Activated naive CD4-positive, alpha-beta T cell treated with anti-CD3 and anti-CD28 coated beads for 36 hours (primary cell): ENCODE measurements at places on chromosomes 5 and 9.

DNA sequence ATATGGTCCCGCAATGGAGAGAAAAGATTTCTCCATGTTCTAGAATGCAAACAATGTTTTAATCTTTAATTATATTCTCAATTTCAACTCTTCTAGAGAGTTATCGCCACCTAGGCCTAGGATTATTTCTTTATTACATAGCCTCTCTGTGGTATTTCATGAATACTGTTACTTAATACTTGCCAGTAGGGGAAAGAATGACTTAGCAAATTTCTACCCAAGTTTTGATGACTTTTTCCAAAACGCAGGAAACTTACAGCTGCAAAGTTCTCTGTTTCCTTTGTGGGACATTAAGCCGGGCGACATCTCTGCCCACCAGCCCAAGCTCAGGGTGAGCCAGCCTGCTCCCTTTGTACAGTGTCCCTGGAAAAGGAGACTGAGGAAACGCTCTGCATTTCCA is 73.8 kb downstream of the MED27 start:
- DNase-seq, result no peak

GRCh38 chr5:134268019-134268601 is 42.2 kb upstream of the PPP2CA start:
- no peak for DNase-seq

- DNase-seq, result no peak
Observed at GRCh38 chr9:84173961-84174360, 166.6 kb downstream of the SLC28A3 start.

DNA sequence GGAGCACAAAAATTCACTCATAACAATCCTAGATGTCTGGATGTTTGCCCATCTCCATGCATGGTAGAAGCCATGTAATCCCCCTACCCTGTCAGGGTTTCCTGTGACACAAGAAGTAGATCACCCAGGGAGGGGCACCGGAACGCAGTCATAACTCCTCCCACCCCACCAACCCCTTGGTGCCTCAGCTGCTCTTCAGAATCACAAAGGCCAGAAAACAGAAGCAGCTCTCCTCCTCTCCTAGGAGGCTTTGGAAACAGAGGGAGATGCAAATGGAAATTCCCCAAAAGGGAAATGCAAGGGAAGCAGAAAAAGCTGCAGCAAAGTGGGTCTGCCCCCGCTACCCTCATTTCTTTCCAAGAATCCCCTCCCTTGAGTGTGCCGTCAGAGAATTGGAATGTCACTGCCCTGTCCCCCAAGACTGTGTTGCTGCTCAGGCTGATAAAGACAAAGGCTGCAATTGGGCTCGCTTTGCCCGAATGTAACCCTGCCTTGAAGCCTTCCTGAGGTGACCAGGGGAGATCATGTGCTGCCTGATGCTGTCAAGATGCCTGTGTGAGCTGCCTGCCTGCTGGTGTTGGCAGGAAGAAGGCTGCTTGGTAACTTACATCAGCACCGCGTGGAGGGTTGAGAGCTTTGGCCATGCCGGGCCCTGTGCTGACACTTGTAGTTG is 65.5 kb upstream of the ABCA1 start:
- DNase-seq, result peak; percentile 79

- DNase-seq, result no peak
Observed at GRCh38 chr5:5522336-5522735, 99.9 kb downstream of the ICE1 start.

- DNase-seq, result no peak
Observed at GRCh38 chr9:87309236-87309635, 188.4 kb upstream of the DAPK1 start.

- no peak for DNase-seq
Observed at GRCh38 chr5:134553821-134554267, 28.4 kb downstream of the JADE2 start.

GRCh38 chr9:129336130-129336528 is 158.1 kb upstream of the IER5L start:
- DNase-seq, result no peak

- DNase-seq, result no peak
Observed at GRCh38 chr5:143397302-143398052, 6.0 kb downstream of the NR3C1 start.

DNA sequence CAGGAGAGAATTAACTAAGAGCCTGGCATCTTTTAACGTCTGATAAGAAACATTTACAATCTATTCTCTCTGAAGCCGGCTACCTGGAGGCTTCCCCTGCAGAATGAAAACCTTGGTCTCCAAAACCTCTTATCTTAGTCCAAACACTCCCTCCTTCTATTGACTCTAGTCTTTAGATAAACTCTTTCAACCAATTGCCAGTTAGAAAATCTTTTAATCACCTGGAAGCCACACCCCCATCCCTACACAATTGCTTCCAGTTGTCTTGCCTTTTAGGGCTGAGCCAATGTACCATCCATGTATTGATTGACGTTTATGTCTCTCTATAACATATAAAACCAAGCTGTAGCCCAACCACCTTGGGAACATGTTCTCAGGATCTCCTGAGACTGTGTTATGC is 1343.1 kb upstream of the C9orf72 start:
- no peak for DNase-seq

GRCh38 chr9:22650946-22651345 is 204.3 kb downstream of the DMRTA1 start:
- DNase-seq, result no peak

GRCh38 chr5:142813220-142813619 is 43.0 kb downstream of the ARHGAP26 start:
- no peak for DNase-seq

GRCh38 chr9:22047596-22047995 is 38.5 kb upstream of the CDKN2B start:
- DNase-seq, result no peak

DNA sequence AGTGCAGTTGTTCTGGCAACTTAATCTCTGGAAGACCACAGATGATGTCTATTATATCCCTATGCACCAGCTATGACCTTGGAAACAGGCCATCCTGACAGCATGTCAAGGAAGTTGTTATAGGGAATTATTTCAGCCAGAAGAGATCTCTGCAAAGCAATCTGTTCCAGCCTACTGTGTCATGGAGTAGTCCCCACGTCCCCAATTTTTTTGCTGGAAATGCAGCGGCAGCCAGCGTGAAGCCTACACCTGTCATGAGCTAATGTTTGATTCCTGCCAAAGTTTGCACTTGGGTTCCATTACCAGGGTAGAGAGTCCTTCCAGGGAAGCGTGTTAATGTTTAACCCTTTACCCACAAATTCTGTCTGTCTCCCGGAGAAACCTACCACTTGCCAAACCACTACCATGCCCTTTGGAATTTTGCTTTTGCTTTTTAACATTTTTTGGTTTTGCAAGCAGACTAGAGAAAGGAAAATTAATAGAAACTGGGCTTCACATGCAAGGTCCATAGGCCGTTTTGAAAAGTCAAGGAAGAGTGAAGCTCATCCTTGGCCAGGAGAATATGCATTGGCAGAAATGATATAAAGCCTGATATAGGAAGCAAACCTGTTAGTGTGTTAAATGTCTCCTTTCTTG is 174.9 kb upstream of the SPRY4 start:
- no peak for DNase-seq

- no peak for DNase-seq
Observed at GRCh38 chr5:176771102-176771845, 39.1 kb upstream of the UNC5A start.

DNA sequence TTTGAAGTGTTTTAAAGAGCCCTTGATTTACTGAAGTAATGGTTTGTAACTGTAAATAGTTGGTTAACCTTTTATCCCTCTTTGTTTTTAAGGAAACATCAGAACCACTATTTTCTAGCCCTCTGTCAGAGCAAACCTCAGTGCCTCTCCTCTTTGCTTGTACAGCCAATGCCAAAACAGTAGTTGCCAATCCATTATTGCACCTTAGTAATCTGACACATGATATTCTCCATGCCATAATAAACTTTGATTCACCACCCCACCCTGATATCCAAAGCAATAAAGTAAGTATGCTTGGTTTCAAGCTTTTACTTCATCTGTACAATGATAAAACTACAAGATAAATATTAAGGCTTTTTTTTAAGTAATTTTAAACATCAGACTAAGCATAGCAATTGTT is 100.8 kb downstream of the DMXL1 start:
- no peak for DNase-seq

DNA sequence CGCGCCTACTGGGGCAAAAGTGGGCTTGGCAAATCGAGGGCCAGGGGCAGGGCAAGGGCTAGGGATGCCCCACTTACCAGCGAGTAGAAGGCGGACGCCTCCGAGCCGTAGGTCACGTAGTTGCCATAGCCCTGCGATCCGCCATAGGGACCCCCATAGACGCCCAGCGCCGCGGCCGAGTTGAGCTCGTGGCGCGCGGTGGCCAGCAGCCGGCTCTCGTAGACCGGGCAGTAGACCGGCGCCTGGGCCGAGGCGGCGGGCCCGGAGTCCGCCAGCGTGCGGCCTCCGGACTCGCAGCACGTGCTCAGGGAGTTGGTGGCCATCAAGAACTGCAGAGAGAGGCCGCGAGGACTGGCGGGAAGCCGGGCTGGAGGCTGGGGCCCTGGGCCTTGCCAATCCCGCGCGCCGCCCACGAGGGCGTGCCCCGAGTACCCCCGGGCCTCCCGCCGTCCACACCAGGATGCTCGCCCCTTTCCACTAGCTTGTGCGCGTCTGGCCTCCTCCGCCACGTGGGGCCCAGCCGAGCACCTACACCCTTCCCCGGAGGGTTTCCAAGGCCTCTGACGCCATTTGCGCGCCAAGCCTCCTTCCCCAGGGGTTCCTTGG is 891 bp downstream of the IRX4 start:
- no peak for DNase-seq

- no peak for DNase-seq
Observed at GRCh38 chr5:158809310-158809850, 290.3 kb downstream of the EBF1 start.

GRCh38 chr5:88778736-88779135 is 104.2 kb downstream of the MEF2C start:
- no peak for DNase-seq

DNA sequence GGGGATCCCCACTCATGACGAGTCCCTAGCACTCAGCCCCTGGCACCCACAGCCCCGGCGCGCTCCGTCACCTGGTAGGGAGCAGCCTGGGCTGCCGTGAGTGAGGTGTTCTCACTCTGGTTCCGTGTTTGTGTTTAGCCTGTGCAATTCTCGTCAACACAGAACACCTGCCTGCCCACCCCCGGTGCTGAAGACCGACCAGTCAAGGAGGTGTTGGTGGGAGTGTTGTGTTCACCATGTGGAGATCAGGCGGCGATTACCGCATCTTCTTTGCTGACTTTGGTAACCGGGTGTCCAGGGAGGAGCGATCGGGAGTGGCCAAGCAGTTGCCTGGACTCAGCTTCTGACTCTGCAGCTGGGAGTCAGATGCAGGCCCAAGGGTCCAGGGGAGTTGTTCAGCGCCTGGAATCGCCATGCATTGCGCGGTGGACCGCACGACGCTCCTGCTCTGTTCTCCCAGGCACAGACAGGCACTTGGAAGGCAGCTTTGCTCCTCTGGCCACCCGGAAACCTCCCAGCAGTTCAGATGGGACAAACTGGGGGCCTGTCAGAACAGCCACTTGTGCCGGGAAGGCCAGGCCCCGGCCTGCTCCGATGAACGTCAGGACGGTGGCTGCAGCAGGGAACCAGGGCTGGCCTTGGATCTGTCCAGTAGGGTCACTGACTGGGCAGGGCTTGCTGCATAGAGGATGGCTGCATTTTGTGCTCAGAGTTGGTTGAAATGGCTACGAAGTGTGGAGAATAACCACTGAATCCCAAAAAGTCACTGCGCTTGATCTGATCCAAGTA is 28.2 kb downstream of the EXOC3 start:
- DNase-seq, result no peak

GRCh38 chr5:17221843-17222636 is 4.6 kb downstream of the BASP1 start:
- no peak for DNase-seq

DNA sequence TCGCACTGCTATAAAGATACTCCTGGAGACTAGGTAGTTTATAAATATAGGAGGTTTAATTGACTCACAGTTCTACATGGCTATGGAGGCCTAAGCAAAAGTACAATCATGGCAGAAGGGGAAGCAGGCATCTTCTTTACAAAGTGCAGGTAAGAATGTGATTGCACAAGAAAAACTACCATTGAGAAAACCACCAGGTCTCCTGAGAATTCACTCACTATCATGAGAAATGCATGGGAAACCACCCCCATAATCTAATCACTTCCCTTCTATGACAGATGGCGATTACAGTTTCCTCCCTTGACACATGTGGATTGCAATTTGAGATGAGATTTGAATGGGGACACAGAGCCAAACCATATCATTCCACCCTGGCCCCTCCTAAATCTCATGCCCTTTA is 121.2 kb upstream of the ST8SIA4 start:
- no peak for DNase-seq

DNA sequence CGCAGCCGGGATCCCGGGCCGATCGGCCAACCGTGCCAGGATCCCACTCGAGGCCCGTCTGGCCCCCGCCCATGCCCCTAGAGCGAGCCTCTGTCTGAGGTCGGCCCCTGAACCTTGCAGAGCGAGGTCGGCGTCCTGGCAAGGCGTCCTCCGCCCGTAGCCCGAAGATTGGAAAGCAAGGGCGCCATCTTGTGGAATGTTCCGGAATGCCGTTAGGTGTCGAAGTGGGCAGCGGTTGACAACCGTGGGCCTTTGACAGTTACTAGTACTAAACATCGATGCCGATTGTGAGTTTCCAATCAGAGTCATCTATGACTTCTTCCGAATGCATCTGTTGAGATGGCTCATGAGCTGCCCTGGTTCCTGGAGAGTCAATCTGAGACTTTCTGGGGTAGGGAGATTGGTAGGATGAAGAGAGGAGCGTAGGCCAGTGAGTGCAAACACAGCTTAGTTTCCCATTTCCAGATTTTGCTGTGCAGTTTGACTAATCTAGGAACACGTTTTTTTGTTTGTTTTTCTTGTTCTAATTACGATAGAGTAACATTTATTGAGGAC is 923 bp upstream of the PLK2 start:
- DNase-seq, result peak; percentile 95

DNA sequence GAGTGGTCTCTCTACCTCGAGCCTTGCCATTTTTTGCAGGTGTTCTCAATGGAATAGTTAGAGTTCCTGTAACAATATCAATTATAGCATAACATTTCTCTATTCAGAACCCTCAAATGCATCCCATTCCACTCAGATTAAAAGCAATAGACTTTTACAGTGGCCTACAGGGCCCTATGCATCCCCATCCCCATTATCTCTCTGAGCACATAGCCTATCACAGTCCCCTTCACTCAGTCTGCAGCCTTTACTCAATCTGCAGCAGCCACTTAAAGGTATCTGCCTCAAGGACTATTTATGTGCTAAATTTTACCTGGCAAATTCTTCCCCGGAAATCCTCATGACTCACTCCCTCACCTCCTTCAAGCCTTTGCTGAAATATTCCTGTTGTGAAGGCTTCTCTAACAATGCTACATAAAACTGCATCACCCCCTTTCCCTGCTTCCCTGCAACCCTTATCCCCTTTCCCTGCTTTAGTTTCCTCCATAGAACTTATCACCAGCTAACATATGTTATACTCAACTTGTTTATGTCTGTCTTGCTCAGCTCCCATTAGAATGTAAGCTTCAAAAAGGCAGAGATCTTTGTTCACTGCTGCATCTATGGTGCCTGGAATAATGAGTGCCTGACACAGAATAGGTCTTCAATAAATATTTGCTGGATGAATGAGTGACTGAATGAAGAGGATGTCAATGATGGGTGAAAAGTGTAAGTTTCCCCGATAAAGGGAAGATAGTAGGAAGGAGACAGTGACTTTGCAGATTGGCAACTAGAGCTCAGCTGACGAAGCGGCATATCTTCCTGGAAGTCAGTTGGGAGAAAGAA is 54.1 kb upstream of the ZNF366 start:
- no peak for DNase-seq

- DNase-seq, result no peak
Observed at GRCh38 chr9:101030086-101030391, 1.5 kb downstream of the PLPPR1 start.

- no peak for DNase-seq
Observed at GRCh38 chr5:78354066-78354670, 6.2 kb upstream of the SCAMP1 start.

GRCh38 chr5:82130602-82131001 is 147.6 kb downstream of the RPS23 start:
- DNase-seq, result no peak
